ENCODE measurements at places on chromosomes 12 and 14. TPM values are rescaled to one million over a fixed set of nuclear protein-coding genes. Genes with fewer than 3 reads are reported as not detected.

DNA sequence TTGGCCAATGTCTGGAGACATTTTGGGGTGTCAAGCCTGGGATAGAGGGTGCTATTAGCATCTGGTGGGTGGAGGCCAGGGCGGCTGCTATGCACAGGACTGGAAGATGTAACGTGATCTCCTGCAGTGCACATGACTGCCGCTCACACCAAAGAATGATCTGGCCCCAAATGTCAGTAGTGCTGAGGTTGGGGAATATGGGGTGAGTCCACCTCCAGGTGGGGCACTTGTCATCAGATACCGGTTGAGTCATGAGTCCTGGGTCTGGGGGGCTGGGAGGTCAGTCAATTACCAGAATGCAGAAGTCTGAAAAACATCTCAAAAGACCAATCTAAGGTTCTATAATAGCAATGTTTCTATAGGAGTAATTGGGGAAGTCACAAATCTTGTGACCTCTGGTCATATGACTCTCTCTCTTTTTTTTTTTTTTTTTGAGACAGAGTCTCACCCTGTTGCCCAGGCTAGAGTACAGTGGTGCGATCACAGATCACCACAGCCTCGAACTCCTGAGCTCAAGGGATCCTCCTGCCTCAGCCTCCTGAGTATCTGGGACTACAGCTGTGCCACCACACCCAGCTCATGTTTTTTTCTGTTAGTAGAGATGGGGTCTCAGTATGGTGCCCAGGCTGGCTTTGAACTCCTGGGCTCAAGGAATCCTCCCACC is 6.0 kb upstream of the SDSL start:
- no peak for DNase-seq

- no peak for DNase-seq
Observed at GRCh38 chr14:54603362-54603761, 36.4 kb downstream of the SAMD4A start.

DNA sequence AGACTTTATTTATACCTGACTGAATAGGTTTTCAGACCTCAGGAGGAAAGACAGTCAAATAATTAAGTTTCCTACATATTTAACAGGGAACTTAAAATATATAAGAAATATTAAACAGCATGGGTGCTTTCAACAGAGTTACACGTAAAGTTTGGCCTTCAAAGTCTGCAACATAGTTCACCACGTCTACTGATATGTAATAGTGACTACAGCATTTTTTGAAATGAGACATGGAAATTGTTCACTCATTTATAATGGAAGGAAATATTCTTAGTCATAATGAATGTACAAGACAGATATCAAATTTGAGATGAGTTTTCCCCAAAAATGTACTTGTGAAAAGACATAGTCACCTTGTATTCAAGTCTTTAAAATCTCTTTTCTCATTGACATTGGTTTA is 56.7 kb upstream of the KCNMB4 start:
- no peak for DNase-seq

GRCh38 chr12:20520532-20520931 is 152.2 kb downstream of the PDE3A start:
- DNase-seq, result no peak

GRCh38 chr12:93593843-93594242 is 21.4 kb downstream of the SOCS2 start:
- DNase-seq, result no peak

- no peak for DNase-seq
Observed at GRCh38 chr14:98374136-98374535, 897.9 kb downstream of the BCL11B start.

DNA sequence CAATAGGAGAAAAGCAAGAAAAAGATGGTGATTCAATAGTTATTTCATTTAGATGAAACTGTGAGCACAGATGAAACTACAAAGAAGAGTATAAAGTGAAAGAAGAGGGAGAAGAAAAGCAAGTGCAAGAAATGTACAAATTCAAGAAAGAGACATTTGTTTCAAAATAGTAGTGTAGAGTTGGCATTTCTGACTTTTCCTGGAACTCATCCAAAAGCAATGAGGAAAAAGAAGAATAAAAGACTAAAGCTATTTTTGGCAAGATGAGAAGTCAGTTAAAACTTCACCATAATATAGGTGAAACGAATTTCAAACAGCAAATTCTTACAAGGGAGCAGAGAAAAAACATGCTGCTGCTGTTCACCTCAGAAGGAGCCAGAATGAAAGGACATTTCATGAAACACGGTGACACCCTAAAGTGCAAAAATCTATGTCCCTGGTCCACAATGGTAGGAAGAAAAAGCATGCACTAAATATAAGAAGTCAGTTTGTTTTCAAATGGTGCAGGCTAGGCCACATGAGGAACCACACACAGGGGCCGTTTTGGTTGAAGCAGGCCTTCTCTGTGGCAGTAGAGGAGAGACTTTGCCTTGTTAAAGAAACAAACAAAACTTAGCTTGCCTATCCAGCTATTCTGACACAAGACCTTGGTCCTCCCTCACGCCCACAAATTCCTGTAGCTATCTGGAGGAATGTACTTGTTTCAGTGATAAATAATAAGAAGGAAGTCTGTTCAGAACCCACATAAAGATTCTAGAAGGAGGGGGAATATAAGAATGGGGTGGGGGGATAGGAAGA is 11.1 kb upstream of the CMAS start:
- no peak for DNase-seq

GRCh38 chr12:25071366-25071765 is 122.5 kb upstream of the BCAT1 start:
- DNase-seq, result no peak

DNA sequence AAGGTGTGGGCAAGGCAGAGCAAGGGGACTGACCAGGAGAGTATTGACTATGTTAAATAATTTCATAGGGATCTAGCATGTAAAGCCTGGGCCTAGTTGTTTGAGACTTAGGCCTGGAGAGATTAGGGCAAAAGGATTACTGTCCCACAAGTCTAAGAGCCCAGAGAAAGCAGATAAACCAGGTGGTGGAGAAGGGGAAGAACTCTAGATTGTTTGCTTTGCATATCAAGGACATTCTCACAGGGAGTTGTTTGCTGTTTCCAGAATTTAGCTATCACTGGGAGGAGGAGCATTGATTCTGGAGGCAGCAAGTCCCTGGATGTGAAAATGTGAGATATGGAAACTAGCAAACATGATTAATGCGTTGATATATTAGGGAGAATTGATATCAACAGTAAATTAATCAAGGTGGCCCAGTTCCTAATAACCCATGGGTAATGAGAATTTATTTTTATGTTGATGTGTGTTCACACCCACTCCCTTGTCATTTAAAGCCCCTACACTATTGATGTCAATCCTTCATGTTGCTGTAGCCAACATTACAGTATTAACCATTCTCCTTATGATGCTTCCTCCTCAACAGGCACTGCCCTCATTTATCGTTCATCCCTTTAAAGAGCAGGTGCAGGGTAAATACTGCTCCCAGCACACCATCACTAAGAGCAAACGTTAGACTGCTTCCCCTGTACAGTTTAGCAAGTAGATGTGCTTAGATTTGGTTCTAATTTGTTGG is 1666.7 kb upstream of the FLRT2 start:
- DNase-seq, result no peak

GRCh38 chr12:109162551-109162950 is 46.2 kb downstream of the ACACB start:
- DNase-seq, result no peak

DNA sequence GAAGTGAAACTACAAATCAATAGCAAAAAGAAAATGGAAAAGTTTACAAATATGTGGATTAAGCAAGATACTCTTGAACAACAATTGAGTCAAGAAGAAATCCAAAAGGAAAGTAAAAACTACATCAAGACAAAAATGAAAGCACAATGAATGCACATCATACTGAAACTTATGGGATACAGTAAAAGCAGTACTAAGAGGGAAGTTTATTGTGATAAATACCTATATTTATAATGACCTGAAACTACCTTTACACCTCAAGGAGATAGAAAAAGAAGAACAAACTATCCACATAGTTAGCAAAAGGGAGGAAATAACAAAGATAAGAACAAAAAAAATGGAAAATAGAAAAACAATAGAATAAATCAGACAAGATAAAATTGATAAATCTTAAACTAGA is 375.0 kb downstream of the TRHDE start:
- no peak for DNase-seq

Gene TSPAN8
- total RNA-seq, result 0.68 TPM

Gene POTEM
- not detected for total RNA-seq

Gene IFI27
- total RNA-seq, result 441 TPM

Measured in left cardiac atrium (tissue), 4 donors.